ENCODE measurements at places on chromosomes 16 and 17. TPM values are rescaled to one million over a fixed set of nuclear protein-coding genes. Genes with fewer than 3 reads are reported as not detected.

GRCh38 chr16:19830902-19831560 is 53.6 kb downstream of the GPRC5B start:
- H3K27me3 ChIP-seq = no peaks in the 10 kb centered on the region
- peaks cover 16% of the 10 kb centered on the region for H3K36me3 ChIP-seq
- no peak for DNase-seq
- H3K27ac ChIP-seq = no peak overlapping the region

DNA sequence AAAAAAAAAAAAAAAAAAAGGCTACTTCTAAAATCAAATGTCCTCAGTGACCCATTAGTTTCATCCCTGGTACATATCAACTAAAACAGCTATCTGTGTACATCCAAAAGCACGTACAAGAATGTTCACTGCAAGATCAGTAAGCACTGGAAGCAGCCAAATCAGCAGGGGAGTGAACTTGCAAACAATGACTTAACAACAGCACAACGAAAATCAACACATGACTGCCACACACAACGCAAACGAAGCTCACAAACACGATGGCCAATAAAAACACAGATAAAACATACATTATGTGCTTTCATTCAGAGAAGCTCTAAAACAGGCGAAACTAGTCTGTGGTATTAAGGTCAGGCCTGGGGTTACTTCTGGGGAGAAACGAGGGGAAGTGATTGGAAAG is 60.6 kb downstream of the XPO6 start:
- DNase-seq = no peak
- H3K36me3 ChIP-seq = peaks cover 39% of the 10 kb centered on the region
- no peaks in the 10 kb centered on the region for H3K4me1 ChIP-seq
- peak overlapping the region; percentile 6 for H3K27ac ChIP-seq

DNA sequence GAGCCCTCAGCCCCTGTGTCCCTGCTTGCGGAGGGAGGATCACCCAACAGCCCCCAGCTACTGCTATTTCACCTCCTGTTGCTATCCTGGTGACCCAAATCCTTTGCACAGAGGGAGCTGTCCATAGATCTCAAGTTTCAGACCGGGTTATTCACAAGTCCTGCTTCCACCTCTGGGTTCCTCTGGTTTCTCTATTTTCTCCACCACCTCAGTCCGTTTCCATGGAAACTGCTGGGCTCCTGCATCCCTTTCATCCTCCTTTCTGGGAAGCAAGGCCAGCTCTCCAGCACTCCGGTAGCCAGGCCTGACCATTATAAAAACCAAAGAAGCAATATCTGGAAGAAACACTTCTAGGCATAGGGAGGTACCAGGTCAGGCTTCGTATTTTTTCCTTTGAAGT is 4.8 kb upstream of the CALB2 start:
- H3K4me1 ChIP-seq = peaks cover 36% of the 10 kb centered on the region
- H3K27ac ChIP-seq = no peak overlapping the region
- H3K36me3 ChIP-seq = peaks cover 17% of the 10 kb centered on the region
- DNase-seq = no peak
- no peaks in the 10 kb centered on the region for H3K27me3 ChIP-seq

DNA sequence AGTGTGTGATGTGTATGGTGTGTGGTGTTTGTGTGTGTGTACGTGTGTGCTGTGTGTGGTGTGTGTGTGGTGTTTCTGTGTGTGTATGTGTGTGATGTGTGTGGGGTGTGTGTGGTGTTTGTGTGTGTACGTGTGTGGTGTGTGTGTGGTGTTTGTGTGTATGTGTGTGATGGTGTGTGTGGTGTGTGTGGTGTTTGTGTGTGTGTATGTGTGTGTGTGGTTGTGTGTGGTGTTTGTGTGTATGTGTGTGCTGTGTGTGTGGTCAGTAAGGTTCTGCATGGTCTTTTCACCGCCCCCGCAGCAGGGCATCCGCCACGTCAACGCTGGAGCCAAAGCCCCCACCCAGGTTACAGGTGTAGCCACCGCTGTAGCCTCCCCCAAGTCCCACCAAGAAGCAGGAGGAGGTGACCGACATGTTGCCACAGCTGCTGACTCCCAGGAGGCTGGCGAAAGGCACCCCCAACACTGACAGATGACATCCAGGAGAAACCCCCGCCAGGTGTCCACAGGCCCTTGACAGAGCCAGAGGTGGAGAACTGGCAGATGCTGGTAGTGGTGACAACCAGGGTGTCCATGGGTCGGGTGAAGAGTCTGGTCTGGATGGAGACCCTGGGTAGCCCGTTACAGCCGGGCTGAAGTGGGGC is 9.3 kb upstream of the KRT17 start:
- no peaks in the 10 kb centered on the region for H3K27me3 ChIP-seq
- H3K36me3 ChIP-seq = no peaks in the 10 kb centered on the region
- peaks cover 8% of the 10 kb centered on the region for H3K4me1 ChIP-seq
- no peak overlapping the region for H3K4me3 ChIP-seq

Gene TMEM106A
- 3.4 TPM for total RNA-seq

Gene ATP2A3
- 4.8 TPM for total RNA-seq

DNA sequence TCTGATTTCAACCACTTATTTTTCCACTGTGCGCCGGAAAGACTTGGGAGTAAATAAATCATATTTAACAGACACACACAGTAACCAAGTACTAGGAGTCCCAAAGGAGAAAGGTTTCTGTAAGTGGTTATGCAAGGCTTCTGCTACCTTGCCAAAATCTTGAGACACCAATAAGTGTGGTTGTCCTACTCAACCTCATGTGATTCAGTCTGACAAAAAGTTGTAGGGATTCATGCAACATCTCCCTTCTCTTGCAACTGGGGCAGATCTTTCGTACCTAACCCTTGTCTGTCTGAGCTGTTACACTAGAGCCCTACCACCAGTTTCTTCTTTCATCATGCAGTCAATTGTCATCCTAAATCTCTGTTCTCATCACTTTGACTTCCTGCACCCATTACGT is 69.9 kb upstream of the NUDT7 start:
- H3K4me3 ChIP-seq = no peak overlapping the region
- no peak for DNase-seq
- no peaks in the 10 kb centered on the region for H3K36me3 ChIP-seq
- no peak overlapping the region for H3K27ac ChIP-seq

Gene COG1
- 37.7 TPM for total RNA-seq
